ENCODE measurements at places on chromosomes 1 and 21. TPM values are rescaled to one million over a fixed set of nuclear protein-coding genes. Genes with fewer than 3 reads are reported as not detected.

The PCBP3 gene
- 8.5 TPM for total RNA-seq

The SOAT1 gene
- 3.0 TPM for total RNA-seq

The AVPR1B gene
- total RNA-seq = 0.46 TPM

The VANGL2 gene
- total RNA-seq = 69.7 TPM

DNA sequence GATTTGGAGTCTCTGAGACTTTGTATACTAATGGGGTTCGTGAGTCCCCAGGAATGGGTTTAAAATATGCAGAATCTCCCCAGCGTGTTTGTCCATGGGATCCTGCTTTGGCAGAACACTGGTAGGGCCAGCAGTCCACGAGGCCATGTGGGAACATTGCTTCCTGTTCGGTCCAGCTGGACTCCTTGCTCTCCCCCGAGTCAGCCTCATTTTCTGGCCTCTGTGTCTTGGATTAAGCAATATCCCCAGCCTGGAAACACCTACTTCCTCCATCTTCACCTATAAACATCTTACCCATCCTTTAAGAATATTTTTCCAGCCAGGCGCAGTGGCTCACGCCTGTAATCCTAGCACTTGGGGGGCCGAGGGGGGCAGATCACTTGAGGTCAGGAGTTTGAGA, 142.4 kb downstream of the NAV1 start:
- H3K4me3 ChIP-seq = no peak overlapping the region
- no peaks in the 10 kb centered on the region for H3K27me3 ChIP-seq
- no peak overlapping the region for H3K27ac ChIP-seq
- peaks cover 83% of the 10 kb centered on the region for H3K4me1 ChIP-seq

- peaks cover 40% of the 10 kb centered on the region for H3K4me1 ChIP-seq
- no peak overlapping the region for H3K4me3 ChIP-seq
- H3K27me3 ChIP-seq = no peaks in the 10 kb centered on the region
- no peak for DNase-seq
Observed at GRCh38 chr1:214537219-214537618, 14.2 kb downstream of the PTPN14 start.

GRCh38 chr1:196980859-196981258, 3.5 kb downstream of the CFHR5 start:
- no peaks in the 10 kb centered on the region for H3K36me3 ChIP-seq
- H3K27me3 ChIP-seq = no peaks in the 10 kb centered on the region
- no peak overlapping the region for H3K27ac ChIP-seq
- H3K4me3 ChIP-seq = no peak overlapping the region

- no peak overlapping the region for H3K4me3 ChIP-seq
- H3K27me3 ChIP-seq = no peaks in the 10 kb centered on the region
Observed at GRCh38 chr1:119783354-119784185, 14.9 kb upstream of the HMGCS2 start.

DNA sequence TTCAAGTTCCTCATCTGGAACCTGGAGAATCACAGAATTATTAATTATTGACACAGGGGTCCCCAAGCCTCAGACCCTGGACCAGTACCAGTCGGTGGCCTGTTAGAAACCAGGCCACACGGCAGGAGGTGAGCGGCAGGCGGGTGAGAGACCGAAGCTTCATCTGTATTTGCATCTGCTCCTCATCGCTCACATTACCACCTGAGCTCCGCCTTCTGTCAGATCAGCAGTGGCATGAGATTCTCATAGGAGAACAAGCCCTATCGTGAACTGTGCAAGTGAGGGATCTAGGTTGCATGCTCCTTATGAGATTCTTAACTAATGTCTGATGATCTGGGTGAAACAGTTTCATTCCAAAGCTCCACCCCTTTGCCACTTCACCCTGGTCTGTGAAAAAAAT, 125.9 kb downstream of the C1orf21 start:
- DNase-seq = no peak
- H3K36me3 ChIP-seq = peaks cover 3% of the 10 kb centered on the region
- no peak overlapping the region for H3K27ac ChIP-seq
- no peaks in the 10 kb centered on the region for H3K27me3 ChIP-seq
- H3K4me1 ChIP-seq = peaks cover 7% of the 10 kb centered on the region

DNA sequence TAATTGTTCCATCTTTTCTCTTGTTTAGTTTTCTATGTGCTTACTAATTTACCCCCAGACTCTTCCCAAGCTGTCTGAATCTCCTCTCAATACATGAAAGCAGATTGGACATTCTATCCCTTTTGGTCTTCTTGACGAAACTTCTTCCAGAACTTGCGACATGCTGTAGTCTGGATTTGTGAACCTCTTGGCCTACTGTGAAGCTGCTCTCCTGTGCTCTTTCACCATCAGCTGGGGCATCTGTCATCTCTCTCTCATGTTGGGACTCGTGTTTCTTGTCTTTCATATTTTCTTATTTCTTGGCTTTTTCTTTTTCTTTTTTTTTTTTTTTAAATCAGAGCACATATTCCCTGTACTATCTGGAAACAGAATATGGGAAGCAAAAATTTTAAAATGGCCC, 6.8 kb downstream of the CPT2 start:
- no peaks in the 10 kb centered on the region for H3K4me1 ChIP-seq
- peaks cover 76% of the 10 kb centered on the region for H3K36me3 ChIP-seq
- H3K27me3 ChIP-seq = no peaks in the 10 kb centered on the region
- H3K4me3 ChIP-seq = no peak overlapping the region
- DNase-seq = no peak

DNA sequence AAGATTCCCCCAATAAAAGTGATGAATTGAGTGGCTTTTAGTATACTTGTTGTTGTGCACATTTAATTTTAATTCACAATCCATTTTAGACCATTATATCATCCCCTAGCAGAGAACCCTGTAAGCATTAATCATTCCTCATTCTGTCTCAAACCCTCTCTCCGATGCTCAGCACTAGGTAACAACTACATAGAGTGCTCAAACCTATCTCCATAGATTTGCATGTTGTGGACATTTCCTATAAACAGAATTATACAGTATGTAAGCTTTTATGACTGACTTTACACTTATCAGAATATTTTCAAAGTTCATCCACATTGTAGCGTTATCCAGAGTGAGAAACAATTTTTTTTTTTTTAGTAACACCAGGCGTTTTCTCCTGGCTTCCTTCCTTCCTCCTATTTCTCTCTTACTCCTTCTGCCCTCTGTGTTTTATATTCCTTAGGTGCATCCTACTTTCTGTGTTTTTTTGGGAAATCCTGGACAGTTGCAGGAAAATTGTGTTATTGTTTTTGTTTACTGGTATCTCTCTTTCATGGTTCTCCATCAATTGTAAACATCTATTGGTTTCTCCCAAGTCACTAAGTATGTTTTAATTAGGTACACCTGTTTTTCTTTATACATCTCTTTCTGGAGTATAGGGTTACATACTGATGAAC, 1528.0 kb upstream of the TPTE start:
- no peak overlapping the region for H3K27ac ChIP-seq
- peaks cover 58% of the 10 kb centered on the region for H3K27me3 ChIP-seq
- H3K4me1 ChIP-seq = no peaks in the 10 kb centered on the region
- H3K36me3 ChIP-seq = peaks cover 95% of the 10 kb centered on the region
- DNase-seq = no peak

DNA sequence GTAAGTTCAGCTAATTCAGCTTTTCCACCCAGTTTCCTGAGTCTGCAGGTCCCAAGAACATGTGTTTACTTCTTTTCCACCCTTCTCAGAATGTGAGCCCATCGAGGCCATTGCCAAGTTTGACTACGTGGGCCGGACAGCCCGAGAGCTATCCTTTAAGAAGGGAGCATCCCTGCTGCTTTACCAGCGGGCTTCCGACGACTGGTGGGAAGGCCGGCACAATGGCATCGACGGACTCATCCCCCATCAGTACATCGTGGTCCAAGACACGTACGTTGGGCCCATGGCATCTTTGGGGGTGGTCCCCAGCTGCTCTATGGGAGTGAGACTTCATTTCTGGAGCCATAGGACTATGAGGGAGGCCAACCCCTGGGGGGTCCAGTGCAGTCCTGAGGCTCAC, 17.2 kb upstream of the IKBKE start:
- no peak for DNase-seq
- H3K4me3 ChIP-seq = no peak overlapping the region
- no peaks in the 10 kb centered on the region for H3K27me3 ChIP-seq
- peaks cover 24% of the 10 kb centered on the region for H3K4me1 ChIP-seq

GRCh38 chr1:113027449-113027848, 45.5 kb upstream of the LRIG2 start:
- H3K27ac ChIP-seq = peak overlapping the region; percentile 81
- no peaks in the 10 kb centered on the region for H3K27me3 ChIP-seq
- H3K36me3 ChIP-seq = no peaks in the 10 kb centered on the region
- H3K4me1 ChIP-seq = peaks cover 56% of the 10 kb centered on the region

- no peaks in the 10 kb centered on the region for H3K36me3 ChIP-seq
- no peak overlapping the region for H3K27ac ChIP-seq
- no peak overlapping the region for H3K4me3 ChIP-seq
- DNase-seq = no peak
Observed at GRCh38 chr1:71448444-71448843, 367.6 kb upstream of the ZRANB2 start.

DNA sequence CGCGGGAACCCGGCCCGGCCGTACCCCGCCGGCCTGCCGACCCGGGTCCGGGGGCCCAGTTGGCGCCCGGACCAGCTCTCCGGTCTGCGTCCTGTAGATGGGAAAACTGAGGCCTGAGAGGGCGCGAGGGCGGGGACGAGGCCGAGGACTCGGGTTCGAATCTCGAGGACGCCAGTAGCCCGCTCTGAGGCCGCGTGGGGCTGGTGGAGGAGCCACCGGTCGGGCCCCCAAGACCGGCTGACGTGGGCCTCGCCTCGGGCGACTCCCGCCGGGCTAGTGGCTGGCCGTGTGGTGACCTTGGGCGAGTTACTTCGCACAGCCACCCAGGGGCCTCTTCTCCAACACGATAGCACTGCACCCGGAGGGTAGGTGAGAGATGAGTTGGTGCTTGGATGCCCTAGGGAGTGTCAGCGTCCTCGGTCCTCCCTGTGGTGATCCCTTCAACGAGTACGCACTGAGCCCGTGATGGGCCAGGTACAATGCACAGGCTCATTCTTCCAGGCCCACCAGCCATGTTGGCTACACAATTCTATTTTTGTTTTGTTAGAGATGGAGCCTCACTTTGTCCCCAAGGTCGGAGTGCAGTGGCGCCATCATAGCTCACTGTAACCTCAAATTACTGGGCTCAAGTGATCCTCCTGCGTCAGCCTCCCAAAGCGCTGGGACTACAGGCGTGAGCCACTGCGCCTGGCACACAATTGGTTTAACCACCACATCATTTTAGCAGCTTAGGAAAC, 404 bp upstream of the SCMH1 start:
- peak overlapping the region; percentile 66 for H3K4me3 ChIP-seq
- H3K36me3 ChIP-seq = no peaks in the 10 kb centered on the region
- DNase-seq = peak; percentile 40

DNA sequence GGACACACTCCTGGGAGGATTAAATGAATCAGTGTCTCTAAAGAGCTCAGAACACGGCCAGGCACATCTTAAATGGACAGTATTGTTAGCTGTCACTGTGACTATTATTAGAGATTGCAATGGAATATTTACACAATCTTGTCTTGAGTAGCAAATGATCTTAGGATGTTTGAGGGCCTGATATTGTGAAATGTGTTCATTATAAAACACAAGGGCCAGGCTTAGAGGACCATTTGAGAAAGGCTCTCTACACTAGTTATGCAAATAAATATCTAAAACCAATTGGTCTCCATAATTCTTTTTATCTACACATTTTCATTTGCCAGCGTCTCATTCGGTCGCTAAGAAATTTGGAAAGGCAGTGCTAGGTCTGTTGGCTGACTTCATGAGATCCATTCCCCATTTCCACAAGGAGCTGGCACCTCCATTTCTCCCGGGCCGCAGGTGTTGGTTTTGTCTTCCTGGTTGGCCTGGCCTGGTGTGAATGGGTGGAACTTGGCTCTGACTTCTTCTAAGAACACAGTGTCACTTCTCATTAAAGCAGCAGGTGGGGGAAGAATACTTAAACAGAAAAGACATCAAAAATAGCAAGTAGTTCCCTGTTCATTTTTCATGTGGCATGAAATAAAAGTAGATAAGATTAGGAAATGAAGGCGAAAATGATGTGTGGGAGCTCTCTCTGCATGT, 56.0 kb upstream of the PLXNA2 start:
- no peaks in the 10 kb centered on the region for H3K36me3 ChIP-seq

Measured in WTC11 (cell line).